ENCODE measurements at places on chromosomes 13 and 19. TPM values are rescaled to one million over a fixed set of nuclear protein-coding genes. Genes with fewer than 3 reads are reported as not detected.

DNA sequence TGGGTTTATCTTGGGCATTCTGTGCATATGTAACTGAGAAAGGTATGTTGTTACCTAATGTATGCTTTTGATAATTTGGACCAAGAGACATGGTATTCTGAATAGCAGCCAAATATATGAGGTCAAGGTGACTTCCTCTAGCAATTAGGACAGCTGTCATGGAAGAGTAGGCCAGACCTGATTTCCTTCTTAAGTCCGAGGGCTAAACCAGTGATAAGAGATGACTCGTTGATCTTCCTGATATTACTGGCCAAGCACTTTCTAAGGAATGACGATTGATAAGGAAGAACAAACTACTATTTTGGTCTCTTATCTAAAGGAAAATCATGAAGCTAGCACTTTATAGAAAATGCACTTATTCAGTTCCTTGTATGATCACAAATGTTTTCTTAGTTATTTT is 42.7 kb downstream of the ARHGAP35 start:
- no peak for DNase-seq

DNA sequence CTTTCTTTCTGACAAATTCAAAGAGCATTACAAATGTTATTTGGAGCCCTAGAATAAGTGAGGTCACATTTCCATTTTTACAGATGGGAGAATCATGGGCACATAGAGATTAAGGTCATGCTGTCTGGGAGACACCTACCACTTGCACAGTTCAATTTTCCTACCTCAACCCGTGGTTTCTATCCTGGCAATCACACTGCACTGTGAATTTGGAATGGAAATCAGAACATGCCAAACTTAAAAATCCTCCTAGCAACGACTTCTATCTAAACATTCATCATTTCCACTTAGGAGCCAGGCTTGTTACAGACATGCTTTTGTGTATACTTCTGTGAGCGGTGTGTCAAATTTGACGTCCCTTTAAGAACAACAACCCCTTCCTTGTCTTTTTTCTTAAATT is 251.5 kb downstream of the DNAJC15 start:
- no peak for DNase-seq

- no peak for DNase-seq
Measured at GRCh38 chr13:73962284-73962683, 171.9 kb downstream of the KLF12 start.

- peak; percentile 83 for DNase-seq
Measured at GRCh38 chr13:45370922-45371406, 30.0 kb upstream of the TPT1 start.

DNA sequence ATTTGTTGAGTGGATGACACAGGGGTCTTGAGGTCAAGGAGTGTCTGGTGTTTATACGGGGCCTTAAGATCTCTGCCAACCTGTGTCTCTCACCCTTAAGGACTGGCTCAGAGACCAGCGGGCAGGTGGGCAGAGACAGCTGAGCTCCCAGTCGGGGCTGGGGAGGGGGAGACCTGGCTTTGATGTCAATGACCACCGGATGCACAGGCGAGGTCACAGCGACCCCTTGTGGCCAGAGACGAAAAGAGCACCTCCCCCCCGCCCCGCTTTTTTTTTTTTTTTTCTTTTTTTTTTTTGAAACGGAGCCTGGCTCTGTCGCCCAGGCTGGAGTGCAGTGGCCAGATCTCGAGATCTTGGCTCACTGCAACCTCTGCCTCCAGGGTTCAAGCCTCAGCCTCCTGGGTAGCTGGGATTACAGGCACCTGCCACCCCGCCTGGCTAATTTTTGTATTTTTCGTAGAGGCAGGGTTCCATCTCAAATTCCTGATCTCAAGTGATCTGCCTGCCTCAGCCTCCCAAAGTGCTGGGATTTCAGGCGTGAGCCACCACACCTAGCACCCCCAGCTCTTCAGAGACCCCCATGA is 12.1 kb upstream of the KLK14 start:
- no peak for DNase-seq

DNA sequence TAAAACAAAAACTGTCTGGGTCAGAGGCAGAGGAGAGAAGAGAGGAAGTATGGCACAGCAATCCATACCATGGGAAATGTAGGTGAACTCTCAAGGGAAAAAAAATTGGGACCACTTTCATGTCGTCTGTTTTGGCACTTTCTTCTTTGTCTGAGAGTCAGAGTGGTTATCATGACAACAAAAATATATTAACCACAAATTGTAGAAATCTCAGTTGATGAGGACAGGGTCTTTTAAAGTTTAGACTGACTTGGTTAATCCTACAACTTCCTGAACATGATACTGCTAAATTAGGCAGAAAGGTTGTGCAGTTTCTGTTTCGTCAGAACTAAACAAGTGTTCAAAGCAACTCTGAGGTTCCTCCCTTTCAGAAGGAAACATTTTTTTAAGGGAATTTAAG is 15.2 kb downstream of the KLF5 start:
- DNase-seq = no peak

DNA sequence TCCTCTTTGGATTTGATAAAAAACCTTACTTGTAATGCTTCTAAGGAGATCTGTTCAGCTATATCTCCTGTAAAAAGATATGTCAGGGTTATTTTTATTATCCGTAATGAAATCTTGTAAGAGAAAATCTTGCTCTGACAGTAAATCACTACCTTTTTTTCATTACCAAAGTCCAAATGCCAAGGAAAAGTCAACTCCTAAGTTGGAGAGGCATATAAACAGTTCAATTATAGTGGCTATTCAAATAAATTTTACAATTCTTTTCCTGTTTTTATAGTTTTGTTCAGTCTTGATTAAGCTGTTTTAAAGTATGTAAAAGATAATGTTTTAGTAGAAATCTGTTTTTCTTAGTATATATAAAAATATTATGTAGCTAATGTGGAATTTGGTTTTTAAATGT is 9.0 kb downstream of the KCTD4 start:
- DNase-seq = no peak

DNA sequence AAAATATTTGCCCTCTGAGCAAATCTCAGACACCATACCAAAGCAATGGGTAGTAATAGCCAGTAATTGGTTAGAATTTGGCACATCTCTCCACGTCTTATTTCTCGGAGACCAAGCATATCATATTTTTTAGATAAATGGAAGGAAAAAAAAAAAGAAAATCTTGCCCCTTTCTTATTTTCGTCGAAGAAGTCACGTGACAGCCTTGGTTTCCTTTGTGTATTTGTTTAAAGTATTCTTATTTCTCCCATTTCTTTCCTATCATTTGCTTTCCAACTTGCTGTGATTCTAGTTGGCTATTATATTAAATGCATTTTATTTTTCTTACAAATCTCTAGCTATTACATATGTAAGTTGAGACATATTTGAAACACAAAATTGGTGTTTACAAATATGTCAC is 2155.9 kb downstream of the PCDH9 start:
- no peak for DNase-seq

DNA sequence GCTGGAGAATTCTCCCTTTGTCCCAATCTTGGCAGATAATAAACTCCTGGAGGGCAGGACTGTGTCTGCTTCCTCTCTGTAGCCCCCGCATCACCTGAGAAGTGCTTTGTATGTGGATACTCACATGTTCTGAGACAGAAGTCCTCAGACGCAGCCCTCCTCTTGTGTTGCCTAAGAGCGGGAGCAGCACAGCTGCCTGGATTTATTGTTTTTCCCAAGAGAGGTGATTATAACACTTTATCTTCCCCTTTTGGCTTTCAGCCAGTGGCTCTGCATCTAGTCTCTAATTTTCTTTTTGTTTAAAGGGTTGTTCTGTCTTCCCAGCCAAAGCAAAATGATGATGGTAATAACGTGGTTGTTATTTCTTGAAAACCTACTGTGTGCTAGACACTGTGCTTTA is 36.1 kb downstream of the OLFM4 start:
- no peak for DNase-seq

DNA sequence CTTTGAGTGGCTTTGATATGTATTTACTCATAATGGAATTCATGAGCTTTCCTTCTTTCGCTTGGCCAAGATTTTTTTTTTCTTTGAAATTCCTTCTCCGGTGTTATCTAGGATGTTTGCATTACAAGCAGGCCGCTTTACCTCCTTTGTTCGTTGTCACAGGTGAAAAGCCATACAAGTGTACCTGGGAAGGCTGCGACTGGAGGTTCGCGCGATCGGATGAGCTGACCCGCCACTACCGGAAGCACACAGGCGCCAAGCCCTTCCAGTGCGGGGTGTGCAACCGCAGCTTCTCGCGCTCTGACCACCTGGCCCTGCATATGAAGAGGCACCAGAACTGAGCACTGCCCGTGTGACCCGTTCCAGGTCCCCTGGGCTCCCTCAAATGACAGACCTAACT is 16.7 kb downstream of the KLF5 start:
- no peak for DNase-seq

- no peak for DNase-seq
Measured at GRCh38 chr13:73268306-73268705, 209.5 kb downstream of the KLF5 start.

DNA sequence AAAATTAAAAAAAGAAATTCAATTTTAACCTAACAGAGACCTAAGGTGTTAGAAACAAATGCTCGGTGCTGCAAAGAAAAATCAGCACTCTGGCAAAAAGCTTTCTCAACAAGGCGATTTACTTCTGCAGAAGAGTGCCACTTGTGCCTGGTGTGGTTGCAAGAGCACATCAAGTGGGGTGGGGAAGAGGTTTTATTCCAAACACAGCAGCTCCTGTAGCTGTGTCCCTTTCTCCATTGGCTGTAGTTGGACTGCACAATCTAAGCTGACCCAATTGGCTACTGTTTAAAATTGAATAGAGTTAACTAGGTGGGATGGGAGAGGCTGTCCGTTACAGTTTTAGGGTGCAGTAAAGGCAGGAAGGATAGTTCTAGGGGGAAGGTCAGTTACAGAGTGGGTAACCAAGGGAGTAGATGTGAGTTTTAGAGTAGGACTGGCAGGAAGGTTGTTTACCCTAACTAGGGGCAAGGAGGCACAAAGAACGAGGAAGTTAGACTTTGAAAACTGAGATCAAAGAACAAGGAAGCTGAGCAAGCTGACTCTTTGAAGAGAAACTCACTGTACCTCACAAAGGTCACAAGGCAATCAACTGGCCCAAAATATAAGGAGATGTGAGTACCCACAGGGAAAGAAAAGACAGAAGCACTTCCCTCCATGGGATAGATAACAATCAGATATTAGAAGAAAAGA is 145.7 kb downstream of the LIG4 start:
- DNase-seq = no peak

The BEST2 gene
- not detected for polyA plus RNA-seq

The CD37 gene
- 3.5 TPM for polyA plus RNA-seq

The MED16 gene
- 42.9 TPM for polyA plus RNA-seq

The PSG1 gene
- polyA plus RNA-seq = 0.27 TPM

The RXFP2 gene
- polyA plus RNA-seq = not detected

The DMKN gene
- polyA plus RNA-seq = 58.3 TPM

The FAM216B gene
- 0.01 TPM for polyA plus RNA-seq

The SPRED3 gene
- polyA plus RNA-seq = 0.60 TPM

The CD33 gene
- 1.3 TPM for polyA plus RNA-seq
